ENCODE measurements at places on chromosomes 1 and 21.

GRCh38 chr1:179971563-179972496, 17.2 kb downstream of the CEP350 start:
- no peak for DNase-seq

DNA sequence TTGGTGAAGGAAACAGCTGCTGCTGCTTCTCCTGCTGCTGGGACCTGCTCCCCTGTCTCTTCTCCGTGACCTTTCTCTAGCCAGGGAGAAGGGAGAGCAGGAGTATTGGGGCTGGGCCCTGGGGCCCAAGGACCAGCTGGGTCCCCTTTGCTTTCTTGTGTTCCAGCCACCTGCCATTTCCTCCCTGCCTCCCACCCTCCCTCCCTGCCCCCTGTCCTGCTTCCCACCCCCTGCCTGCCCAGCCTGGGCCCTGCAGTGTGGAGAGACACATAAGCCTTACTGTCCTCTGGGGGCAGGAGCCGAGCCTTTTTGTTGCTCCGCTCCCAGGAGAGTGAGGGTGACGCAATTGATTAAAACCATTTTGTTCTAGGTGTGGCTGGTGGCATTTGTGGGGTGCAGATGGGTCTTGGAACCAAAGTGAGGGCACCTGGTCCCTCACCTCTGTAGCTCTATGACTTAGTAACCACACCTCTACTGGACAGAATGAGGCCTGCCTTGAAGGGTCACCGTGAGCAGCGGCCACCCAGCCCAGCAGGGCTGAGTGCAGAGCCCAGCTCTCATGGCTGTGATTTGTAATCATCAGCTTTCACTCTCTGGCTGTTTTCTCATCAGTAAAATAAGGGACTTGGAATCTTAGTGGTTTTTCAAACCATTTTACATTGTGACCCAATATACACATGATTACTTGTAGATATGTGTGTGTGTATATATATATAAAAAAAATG, 13.9 kb upstream of the TMEM222 start:
- DNase-seq: no peak

DNA sequence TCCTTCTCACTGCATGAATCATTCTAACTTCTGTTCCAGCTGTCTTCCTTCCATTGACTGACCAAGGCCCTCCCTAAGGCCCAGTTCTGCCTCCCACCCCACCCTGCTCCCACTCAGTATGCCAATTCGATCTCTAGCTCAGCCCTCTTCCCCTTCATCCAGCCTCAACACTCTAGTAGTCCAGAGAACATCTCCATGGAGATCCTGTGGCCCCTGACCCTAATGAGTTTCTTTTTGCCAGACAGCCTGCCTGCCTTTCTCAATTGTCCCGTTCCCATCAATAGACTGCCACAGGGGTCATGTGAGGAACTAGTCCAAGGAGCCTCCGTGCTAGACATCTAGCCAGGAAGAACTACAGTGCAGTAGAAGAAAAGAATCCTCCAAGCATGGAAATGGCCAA, 26.4 kb downstream of the RRAGC start:
- no peak for DNase-seq

- DNase-seq: peak; percentile 47
Measured at GRCh38 chr1:168179438-168180147, 831 bp downstream of the TIPRL start.

- no peak for DNase-seq
Measured at GRCh38 chr1:211478376-211478775, 13.6 kb downstream of the RD3 start.
